Stimulated activated CD8-positive, alpha-beta memory T cell treated with anti-CD3 and anti-CD28 coated beads, Interleukin-4, amount 100 ng/mL, for 1 hour (primary cell): ENCODE measurements at places on chromosomes 7 and 10.

GRCh38 chr10:62049624-62050345, 148.3 kb downstream of the ARID5B start:
- no peak for DNase-seq

- no peak for DNase-seq
Measured at GRCh38 chr7:2131800-2132199, 100.9 kb downstream of the MAD1L1 start.

DNA sequence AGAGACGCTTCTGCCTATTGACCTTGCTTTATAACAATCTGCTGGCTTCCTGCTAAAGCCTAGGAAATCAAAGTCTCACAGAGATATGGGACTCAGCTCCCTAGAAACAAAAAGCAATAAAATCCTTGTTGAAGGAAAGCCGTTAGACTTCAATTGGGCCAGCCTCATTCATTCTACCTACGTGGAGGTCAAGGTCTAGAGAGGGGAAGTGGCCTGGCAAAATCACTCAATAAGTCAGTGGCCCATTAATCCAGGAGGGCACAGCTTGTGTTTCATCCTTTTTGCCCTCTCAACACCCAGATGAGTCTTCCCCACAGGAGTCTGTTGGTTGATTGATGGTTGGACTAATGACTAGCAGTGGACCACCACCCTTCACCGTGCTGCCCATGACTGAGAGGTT, 40.5 kb upstream of the ACSL5 start:
- DNase-seq, result no peak

DNA sequence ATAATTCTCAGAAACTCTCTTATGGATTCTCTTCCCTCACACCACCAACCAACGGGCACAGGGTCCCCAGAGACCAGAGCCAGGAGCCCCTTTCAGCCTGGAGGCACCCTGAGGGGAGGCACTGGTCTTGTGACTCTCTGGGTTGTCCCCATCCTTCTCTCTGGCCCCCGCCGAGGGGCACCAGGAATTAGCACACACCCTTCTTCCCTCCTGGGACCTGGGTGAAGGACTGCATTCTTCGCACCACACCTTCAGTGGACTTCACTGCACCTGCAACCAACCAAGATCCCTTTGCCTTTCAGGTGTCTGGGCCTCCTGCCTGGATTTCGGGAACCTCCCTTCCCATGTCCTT, 22.1 kb downstream of the PLAC9 start:
- no peak for DNase-seq

DNA sequence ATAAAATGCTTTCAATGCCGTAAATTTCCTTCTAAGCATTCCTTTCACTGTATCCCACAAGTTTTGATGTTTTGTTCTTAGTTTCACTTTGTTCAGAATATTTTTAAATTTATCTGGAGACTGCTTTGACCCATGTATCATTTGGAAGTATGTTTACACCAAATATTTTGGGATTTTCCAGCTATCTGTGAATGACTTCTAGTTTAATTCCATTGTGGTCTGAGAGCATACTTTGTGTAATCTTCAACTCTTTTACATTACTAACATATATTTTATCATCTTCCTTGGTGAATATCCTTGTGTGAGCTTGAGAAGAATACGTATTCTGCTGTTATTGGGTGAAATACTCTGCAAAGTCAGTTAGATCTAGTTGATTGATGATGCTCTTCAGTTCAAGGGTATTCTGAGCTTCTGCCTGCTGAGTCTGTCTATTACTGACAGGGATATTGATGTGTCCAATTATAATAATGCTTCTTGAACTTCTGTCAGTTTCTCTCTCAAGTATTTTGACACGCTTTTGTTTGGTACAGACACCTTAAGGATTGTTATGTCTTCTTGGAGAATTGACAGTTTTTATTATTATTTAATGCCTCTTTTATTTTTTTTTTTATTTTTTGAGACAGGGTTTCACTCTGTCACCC, 31.6 kb downstream of the MKLN1 start:
- DNase-seq, result no peak

DNA sequence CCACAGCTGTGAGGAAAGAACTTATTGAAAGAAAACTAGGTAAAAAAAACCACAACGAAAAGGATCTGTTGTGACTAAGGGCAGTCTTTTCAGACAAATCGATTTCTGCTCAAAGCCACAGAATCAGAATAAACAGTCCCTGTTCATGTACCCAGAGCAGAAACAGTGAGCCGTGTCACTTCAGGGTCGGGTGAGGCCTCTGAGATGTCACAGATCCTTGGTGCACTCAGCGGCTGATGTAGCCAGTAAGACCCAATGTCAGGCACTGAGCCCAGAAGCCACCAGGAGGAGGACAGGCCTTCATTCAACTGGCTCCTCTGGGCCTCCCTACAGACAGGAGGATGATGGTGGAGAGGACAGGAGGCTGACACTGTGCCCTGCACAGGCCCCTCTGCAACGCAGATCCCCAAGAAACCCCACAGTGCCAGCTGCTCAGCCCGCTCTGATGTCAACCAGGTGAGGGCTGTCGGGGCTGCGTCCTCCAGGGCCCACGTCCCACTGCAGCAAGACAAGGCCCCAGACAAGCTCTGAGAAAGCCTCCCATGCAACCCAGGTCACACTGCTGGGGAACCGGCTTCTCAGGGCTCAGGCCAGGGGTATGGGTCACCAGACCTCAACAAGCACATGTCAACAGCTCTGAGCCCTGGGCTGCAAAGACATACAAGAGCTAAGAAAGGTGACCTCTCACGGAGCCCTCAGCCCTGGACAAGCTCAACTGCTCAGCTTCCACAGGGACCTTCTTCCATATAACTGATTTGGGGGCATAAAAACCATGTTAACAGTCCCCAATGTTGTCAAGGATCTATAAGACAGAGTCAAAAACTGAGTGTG, 190.6 kb downstream of the PARD3 start:
- no peak for DNase-seq

- DNase-seq, result no peak
Measured at GRCh38 chr7:17772581-17773288, 167.6 kb downstream of the SNX13 start.

DNA sequence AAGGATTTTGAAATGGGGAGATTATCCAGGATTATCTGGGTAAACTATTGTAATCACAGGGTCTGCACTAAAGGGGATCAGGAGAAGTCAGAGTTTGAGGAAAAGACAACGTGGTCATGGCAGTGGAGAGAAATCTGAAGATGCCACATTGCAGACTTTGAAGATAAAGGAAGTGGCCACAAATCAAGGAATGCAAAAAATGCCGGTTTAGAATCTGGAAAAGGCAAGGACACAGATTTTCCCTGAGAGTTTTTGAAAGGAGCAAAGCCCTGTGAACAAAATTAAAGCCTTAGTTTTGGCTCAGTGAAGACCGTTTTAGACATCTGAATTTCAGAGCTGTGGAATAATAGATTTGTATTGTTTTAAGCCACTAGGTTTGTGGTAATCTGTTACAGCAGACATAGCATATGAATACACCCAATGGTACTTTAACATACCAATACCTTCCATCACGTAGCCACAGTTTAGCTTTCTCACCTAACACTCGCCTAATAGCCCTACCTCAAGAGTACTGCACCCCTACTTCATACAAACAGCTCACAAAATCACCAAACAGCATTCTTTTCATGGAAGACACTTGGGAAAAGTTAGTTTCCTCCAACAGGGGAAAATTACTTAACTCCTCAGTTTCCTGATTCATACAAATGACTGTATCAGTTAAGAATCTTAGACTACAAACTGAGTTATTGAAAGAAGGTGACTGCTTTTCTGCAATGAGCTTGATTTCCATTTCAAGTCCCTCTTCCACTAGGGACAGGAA, 446.5 kb downstream of the INHBA start:
- DNase-seq, result no peak

DNA sequence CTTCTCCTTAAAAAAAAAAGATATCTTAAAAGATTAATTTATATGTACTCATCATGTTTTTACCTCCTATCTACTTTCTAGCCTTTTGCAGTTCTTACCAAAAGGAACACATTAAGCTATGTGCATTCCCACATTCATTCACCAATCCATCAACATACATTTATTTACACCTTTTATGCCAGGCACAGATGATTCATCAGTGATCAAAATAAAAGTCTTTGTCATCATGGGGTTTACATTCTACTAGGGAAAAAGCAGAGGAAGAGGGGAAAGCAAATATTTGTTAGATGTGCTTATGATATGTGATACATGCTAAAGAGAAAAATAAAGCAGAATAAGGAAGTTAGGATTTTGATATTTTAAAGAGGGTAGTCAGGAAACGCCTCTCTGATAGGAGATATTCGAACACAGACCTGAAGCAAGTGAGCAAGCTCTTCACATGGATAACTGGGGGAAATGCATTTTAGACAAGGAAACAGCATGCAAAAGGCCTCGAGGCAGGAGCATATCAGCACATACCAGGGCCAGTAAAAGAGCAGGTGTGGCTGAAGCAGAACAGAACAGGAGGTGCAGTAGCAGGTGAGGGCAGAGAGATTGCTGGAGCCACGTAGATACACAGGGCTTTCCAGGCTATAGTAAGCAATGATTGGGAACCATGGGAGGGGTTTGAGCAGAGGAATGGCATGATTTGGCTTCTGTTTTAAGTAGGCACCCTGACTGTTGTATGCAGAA, 67.4 kb downstream of the REEP3 start:
- no peak for DNase-seq

- DNase-seq, result no peak
Measured at GRCh38 chr7:106542550-106543220, 118.3 kb downstream of the CCDC71L start.

DNA sequence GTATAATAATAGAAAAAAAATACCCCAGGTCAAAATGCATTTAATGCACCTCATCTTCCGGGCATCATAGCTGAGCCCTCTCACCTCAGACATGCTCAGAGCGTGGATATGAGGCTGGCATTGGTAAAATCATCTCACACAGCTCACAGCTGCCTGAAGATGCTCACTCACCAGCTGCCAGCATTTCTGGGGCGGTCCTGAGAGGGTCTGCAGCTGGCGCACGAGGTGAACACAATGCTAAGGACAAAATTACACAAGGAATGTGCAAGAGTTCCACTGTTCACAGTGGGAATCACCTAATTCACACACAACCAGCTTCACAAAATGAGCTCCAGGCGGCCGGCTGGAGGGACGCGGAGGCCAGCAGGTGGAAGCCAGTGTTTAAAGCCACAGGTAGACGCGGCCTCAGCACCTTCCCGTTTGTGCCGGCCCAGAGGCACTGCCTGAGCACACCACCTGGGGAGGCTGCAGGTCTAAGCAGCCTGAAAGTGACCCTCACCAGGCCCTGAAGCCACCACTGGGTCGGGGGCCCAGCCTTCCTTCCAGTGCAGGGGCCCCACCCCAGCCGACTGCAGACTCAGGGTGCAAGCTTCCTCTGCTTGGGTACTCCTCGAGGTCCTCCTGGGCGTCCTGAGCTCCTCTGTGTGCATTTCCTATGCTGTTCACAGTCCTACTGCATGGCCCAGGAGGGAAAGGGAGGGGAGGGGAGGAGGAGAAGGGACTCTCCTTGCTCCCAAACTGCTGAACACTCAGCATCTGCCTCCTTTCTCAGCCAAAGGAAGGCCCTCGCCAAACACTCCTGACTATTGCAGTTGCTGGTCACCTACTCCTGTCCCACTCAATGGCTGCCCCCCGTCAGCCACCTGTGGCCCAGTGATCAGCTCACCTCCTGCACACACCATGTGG, 61.2 kb upstream of the FAM20C start:
- no peak for DNase-seq

DNA sequence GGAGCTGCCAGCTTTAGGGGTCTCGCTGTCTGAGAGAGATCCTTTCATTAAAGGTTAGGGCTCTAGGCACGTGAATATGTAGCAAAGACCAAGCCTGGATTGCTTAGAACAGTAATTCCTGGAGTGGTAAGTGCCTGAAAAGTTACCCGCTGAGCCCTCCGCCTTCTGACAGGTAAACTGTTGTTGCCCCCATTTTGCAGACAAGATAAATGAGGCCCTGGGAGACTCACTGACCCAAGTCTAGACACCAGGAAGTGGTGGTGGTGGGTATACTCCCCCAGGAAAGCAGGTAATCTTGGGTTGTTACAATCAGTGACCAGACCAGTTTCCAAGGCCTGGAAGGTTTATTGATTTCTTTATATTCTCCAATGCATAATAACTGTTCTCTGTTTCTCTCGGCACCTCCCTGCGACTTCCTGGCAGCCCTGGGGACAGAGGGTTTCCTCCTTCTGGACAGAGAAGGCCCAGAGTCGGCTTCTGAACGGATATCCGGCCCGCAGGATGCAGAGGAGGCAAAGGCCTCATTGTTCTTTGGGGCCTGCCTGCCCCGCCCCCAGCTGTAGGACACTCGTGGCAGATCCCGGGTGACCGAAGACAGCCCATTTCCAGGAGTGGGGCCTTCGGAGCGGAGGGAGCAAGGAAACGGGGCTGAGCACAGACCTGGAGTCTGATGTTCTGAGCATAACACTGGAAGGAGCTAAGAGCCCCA, 1.3 kb upstream of the GRK5 start:
- no peak for DNase-seq

DNA sequence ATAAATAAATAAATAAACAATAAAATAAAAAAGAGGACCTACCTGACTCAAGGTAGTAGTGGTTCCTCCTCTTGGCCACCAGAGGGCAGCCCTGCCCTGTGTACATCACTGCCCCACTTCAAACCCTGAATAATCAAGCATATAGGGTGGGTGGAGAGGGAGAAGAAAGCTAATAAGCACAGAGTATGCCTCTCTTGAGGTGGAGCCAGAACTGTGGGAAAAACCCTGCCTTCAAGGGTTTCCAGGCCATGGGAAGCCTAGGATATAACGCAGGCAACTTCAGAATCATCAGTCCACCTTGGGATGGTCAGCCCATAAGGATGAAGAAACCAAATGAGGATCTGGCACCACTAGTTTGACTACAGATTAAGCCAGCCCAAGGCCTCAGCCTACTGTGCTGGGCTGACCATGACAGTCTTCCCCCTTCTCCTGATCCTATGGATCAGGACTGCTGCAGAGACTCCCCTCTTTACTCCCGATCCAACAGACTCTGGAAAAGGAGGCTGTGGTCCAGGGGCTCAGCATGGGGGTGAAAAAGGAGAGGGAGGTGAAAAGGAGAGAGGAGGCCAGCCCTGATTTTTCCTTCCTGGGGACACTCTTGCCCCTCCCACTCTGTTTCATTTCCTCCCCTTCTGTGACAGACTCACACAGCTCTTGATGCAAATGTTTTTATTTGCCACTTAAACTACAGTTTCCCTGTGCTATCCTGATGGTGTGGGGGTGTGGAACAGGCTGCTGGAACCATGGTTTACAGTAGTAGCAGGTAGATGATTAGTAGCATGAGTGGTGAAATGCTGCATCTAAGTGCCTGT, 10.1 kb downstream of the AVPI1 start:
- no peak for DNase-seq

GRCh38 chr10:131141207-131141606, 170.3 kb downstream of the TCERG1L start:
- no peak for DNase-seq

DNA sequence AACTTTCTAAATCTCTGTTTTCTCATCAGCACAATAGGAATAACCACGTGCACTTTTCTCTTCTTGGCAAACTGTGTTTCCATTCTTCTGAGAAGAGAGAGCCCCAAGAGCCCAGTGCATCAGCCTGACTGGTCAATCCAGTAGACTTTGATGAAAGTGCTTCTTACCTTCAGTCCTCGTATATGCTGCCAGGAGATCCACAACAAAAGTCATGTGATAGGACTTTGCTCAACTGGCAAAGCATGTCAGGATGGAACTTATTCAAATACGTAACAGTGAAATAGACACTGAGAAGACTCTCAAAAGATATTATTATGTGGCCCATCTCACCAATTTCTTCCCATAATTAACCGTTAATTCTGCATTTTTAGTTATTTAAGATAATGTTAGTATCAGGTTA, 1031.5 kb upstream of the LRRTM3 start:
- no peak for DNase-seq

- no peak for DNase-seq
Measured at GRCh38 chr7:83150310-83150709, 12.4 kb downstream of the PCLO start.
